ENCODE measurements at places on chromosomes 7 and 10.

GRCh38 chr7:48904975-48905374 lies 19.4 kb upstream of the CDC14C start:
- DNase-seq: no peak

DNA sequence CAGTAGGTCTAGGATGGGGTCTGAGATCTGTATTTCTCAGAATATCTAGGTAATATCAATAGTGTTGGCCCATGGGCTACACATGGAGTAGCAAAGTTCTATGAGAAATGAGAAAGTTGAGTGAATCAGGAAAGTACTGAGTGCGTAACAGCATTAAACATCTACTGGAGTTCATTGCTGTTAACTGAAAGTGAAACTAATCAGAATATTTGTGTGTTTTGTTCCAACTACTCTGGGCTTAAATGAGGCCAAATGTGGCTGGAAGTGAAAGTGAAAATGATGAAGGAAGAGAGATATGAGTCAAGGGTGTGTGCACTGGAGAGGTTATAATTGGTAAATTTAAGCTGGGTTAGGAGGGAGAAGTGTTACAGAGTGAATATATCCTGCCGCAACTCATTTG lies 46.5 kb downstream of the TMEM106B start:
- no peak for DNase-seq

DNA sequence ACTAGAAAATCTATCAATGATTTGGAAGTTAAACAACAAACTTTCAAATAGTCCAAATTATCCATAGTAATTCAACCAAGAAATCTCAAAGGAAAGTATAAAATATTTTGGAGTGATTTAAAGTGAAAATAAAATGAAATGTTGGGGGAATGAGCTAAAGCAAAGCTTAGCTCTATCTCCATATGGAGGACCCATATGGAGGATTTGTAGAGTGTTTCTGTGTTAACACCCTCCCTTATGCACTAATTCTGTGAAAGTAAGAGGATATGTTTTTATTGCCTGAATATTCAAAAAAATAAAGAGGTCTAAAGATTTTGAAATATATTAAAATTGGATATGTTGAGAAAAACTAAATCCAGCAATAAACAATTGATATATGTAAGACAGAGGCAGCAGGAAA lies 31.6 kb downstream of the CDC14C start:
- no peak for DNase-seq

GRCh38 chr7:141679014-141679413 lies 23.0 kb downstream of the DENND11 start:
- no peak for DNase-seq

DNA sequence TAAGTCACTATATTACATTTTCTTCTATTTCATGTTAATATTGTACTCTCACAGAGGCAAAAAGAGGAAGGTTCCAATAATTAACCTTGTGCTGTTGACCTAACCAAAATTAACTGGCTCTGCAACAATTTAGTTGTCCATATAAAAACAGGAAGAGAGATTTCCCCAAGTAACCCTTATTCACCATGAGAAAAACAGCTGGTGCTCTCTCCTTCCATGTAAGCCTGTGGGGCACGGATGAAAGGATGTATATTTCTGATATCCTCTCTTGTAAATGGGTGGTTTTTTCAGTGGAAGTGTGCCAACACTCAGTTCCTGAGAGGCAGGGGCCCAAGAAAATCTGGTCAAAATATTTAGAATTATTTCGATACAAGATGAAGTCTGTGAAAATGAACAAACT lies 358.1 kb downstream of the CRPPA start:
- no peak for DNase-seq

GRCh38 chr10:123882681-123883445 lies 8.7 kb downstream of the CPXM2 start:
- no peak for DNase-seq

DNA sequence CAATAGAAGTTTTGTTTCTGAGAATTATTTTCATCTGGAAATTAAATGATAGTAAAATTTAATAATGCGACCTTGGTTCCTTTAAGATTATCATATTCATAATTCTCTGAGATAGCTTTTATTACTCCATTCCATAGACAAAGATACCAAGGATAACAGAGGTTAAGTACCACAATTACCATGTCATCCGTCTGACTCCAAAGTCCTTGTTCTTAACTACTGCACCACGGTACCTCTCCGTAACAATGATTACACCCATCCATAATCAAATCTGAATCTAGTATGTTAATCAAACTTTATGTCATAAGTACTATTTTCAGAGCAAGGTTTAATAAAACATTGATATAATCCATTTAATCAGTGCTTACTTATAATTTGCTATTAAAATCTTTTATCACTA lies 8.4 kb downstream of the ZDHHC6 start:
- DNase-seq: no peak

DNA sequence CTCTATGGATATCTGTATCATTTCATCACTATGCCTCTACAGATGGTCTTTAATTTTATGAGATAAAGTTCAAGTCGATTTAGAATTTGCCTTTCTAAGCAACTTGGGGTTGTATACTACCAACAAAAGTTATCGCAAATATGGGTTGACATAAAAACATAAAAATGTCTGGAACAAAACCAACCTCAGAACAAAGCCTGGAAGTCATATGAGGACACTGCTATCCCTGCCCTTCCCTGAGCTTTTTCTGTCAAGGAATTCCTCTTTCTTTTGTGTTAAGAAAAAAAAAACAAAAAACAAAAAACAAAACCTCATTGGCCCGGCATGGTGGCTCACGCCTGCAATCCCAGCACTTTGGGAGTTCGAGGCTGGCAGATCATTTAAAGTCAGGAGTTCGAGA lies 319.3 kb downstream of the CAMK1D start:
- DNase-seq: no peak

DNA sequence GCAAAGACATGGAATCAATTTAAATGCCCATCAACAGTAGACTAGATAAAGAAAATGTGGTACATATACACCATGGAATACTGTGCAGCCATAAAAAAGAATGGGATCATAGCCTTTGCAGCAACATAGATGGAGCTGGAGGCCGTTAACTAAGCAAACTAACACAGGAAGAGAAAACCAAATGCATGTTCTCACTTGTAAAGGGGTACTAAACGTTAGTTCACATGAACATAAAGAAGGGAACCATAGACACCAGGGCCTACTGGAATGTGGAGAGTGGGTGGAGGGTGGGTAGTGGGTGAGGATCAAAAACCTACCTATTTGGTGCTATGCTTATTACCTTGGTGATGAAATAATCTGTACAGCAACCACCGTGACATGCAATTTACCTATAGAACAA lies 78.4 kb upstream of the GSDME start:
- DNase-seq: no peak

DNA sequence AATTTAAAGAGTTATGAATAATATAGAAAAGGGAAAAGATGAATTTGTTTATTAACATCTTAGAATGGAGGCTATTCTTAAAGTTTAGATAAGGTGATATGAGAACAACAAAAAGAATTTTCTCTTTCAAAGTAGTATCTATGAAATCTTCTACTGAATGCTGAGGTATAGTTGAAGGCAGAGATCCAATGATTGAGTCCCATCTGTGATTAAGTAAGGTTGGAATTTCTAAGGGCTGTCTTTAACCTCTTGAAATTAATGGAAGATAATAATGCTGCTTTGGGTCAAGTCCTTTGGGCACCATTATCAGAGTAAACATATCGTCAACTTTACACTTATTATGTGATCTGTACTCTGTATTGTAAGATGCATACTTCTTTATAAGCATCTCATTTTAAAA lies 307.9 kb downstream of the PRKG1 start:
- no peak for DNase-seq

- DNase-seq: no peak
These were observed 48.3 kb upstream of the CDC14C start for GRCh38 chr7:48876087-48876486.

DNA sequence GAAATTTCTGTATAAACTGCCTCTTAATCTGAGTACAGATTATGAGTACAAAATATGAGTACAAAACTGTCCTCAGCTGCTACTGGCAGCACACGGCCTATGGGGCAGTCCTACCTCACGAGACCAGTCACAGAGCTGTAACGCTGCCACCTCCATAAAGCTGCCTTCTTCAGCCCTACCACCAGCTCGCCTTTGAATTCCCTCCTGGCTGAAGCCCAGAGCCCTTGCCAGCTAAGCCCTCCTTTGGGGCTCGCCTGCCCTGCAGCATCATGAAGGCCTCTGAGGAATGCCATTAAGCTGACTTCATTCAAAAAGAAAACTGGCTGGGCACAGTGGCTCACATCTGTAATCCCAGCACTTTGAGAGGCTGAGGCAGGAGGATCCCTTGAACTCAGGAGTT lies 180.0 kb upstream of the SH2B2 start:
- no peak for DNase-seq

DNA sequence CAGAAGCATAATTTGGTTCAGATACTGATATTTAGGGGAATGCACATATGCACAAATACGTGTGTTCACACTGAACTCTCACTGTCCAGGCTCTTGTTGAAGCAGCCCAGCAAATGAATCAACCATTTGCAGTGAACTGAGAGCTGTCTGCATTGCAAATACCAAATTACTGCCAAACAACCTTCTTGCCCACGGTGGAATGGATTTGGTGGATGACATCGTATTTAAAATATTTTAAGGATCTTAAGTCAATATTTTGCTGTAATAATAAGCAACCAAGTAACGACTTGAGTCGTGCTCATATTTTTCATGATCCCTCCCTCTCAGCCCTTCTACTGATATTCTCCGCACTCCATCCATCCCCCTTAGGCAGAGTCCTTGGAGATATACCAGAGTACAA lies 107.9 kb upstream of the FEZF1 start:
- DNase-seq: no peak

GRCh38 chr10:89248-89647 lies 40.2 kb upstream of the TUBB8 start:
- no peak for DNase-seq

GRCh38 chr7:79091011-79091410 lies 362.5 kb downstream of the MAGI2 start:
- no peak for DNase-seq

Data from stimulated activated CD4-positive, alpha-beta T cell treated with anti-CD3 and anti-CD28 coated beads, Interleukin-1b, Interleukin-23, amount 100 ng/mL, for 1 hour (primary cell).